Kidney tubule cell (primary cell): ENCODE measurements at places on chromosomes 4 and X.

GRCh38 chrX:82734140-82734539, 774.0 kb upstream of the POU3F4 start:
- peak; percentile 30 for DNase-seq

GRCh38 chr4:180768610-180769009, 1474.6 kb upstream of the TENM3 start:
- DNase-seq: no peak

GRCh38 chr4:104743215-104743653, 248.5 kb upstream of the CXXC4 start:
- DNase-seq: no peak

DNA sequence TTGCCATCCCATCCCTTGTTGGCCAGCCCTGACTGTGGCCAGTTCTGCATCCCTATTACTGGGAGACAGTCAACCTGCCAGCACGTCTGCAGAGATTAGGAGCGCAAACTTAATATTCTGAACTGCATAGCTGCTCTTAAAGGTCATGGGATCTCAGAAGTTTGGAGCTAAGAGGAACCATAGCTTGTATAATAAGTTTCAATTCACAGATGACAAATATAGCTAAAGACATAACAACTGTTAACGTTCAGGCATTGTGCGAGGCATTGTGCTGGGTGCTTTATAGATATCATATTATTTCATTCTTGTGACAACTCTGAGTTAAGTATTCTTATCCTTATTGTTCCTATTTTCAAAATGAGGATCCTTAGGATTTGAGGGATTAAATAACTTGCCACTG, 3.7 kb downstream of the SCARB2 start:
- DNase-seq: no peak

DNA sequence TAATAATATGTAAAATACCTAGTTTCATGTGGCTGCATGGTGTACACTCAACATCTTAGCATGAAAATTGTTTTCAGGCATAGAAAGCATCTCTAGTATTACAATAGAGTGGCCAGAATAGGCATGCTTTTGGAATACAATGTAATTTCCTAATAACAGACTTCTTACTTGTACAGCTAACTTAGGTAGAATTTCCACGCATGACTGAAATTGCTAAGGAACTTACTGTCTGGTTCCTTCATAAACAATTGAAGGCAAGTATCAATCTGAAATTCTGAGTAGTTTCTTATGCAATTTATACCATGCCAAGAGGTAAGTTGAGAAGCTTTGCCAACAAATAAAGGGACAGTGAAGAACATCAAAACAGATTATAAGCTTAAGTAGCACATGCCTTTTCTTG, 26.7 kb downstream of the SULT1E1 start:
- DNase-seq: peak; percentile 11
